Stimulated activated CD4-positive, alpha-beta T cell treated with anti-CD3 and anti-CD28 coated beads, Interleukin-1b, Interleukin-23, amount 100 ng/mL, for 48 hours (primary cell): ENCODE measurements at places on chromosomes 11 and 22.
A peak's percentile ranks its signal among the peaks of the same experiment; 100 is the strongest.

DNA sequence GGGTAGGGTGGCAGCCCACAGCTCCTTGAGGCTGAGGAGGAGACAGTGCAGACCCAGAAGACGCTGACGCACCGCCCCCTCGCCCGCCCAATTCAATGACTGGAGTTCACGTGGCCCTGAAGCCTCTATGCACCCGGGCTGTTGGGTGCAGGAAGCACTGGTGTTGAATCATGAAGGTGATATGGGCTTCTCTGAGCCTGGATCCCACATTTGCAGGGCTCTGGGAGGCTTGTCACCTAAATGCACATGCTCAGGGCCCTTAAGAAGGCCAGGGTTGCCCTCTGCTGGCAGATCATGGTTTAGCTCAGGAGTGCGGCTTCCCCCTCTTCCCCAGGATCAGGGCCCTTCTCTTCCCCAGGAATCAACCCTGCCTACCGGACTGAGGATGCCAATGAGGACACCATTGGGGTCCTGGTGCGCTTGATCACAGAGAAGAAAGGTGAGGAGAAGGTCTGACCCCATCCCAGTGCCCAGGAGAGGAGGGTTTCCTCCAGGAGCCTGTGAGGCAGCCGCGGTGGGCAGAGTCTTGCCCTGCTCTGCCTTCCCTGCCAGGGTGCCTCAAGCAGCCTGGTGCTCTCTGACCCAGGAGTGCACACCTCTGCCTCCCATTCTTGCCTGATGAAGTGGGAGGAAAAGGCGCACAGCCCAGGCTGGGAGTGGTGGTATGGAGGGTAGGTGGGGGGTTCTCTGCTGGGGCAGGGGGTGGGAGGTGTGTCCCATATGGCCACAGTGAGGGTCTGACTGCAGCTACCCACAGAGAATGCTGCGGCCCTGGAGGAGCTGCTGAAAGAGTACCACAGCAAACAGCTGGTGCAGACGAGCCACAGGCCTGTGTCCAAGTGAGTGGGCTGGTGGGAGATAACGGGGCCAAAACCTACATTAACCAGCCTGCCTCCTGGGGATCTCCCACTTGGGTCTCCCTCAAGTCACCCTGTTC is 17.5 kb downstream of the RELT start:
- DNase-seq, result peak; percentile 59

- DNase-seq, result no peak
These were observed 1.4 kb downstream of the TMX2 start for GRCh38 chr11:57713835-57714234.

DNA sequence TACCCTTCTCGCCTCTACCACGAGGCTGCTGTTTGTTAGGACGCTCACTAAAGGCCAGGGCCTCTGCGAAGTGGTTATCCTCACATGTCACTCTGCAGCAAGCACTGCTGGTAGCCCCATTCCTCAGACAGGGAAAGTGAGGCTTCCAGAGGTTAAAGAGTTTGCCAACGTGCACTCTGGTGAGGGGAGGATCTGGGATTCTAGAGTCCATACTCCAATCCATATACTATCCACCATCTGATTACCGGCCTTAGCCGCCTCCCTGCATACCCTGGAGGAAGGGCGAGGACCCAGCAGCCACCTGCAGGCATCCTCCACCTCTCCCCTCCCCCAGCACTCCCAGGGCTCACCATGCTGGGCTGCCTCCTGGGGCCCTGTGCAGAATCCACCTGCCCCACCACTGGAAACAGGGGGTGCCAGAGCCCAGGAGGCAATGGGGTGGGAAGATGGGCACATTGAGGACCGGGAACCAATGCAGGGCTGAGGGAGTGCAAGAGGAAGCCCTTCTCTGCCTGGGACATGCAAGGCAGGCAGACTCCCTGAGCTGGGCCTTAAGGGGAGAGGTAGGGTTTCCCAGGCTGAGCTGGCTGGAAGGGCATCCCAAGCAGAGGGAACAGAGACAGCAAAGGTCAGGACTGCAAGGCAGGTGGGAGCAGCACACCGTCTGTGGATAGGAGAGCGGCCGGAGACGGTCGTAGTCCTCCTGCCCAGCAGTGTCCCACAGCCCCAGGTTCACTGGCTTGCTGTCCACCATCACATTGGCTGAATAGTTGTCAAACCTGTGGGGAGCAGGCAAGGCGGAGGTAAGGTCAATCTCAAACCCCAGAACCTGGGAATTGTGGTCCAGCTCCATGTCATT is 11.7 kb downstream of the RAC2 start:
- no peak for DNase-seq

GRCh38 chr11:33045551-33046255 is 6.3 kb downstream of the TCP11L1 start:
- DNase-seq, result no peak

GRCh38 chr11:18704698-18705097 is 6.1 kb downstream of the TMEM86A start:
- no peak for DNase-seq

DNA sequence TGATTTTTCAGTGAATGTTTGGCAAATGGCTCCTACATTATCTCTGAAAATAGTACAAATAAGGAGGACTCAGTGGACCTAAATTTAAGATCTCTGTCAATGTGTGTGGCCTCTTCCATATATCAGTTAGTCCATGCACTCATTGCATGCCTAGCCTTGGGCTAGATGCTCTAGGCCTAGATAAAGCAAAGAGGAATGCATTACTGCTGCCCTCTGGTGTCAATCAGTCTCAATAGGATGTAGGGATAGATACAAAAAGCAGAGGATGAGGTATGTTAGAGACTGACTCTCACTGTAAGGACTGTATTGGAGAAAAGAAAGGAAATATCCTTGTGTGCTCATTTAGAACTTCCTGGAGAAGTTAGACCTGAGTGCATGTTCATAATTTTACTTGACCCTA is 42.0 kb downstream of the MS4A2 start:
- no peak for DNase-seq

DNA sequence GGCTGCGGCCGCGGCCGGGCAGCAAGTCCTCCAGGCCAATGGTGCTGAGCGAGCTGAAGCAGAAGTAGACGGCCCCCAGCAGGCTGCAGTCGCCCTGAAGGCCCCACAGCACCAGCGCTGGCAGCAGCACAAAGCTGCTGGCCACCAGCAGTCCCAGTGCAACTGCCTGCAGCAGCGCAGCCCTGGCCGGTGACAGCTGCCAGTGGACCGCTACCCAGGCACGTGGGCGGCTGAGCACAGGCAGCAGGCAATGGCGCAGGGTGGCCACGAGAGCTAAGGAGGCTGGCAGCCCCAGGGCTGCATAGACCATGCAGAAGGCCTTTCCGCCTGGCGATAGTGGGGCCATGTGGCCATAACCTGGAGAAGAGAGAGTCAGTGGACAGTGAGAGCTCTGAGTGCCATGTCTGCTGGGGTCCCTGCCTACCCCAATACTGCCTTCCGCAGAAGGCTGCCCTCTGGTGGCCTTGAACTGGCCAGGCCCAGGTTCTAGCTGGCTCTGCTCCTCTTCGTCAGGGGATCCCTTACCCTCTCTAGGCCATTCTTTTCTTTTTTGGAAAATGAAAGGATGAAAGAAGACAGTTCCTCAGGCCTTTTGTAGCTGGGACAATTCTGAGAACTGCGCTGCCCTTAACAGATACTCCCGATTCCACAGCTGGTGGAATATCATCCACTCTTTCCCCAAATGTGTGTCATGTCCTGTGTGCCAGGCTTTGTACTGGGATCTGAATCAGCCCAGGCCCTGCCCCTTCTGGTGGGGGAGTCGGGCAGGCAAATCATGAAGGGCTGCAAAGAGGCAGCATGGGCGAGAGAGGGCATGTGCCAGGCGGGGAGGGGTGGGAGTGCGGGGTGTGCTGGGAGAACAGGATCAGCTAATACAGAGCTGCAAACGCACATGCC is 1.8 kb downstream of the KCNK7 start:
- no peak for DNase-seq

GRCh38 chr11:48043111-48043990 is 63.0 kb downstream of the PTPRJ start:
- no peak for DNase-seq

DNA sequence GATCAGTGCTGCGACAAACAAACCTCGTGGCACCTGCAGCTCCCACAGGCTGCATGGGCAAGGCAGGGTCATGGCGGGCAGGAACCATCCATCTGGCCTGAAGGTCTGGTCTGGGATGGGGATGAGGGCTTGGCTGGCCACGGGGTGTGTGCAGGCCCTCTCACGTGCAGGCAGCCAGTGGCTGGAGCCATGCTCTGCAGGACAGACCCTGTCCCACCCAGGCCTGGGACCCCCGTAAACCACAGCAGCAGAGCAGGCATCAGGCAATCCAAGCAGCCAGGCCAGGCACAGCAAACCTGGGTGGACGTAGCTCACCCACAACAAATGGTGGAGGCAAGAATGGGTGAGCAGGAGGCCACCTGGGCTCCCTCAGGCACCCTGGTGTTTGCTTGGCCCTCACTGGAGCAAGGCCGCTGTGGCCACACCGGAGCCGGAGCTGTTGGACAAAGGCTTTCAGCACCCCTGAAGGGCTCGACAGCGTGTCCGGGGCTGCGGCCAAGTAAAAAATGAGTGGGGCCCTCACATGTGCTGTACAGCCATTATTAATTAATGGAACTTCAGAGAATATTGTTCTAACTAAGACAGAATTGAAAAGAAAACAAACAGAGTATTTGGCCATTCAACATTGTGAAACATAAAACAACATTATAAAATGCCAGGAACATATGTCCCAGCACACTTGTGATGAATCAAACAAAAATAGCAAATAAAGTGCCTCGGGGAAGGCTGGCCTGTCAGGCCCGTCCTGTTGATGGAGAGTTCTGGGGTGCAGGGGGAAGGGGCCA is 24.0 kb upstream of the GNB1L start:
- no peak for DNase-seq

- DNase-seq, result no peak
These were observed 317.4 kb downstream of the C11orf87 start for GRCh38 chr11:109739379-109739778.

DNA sequence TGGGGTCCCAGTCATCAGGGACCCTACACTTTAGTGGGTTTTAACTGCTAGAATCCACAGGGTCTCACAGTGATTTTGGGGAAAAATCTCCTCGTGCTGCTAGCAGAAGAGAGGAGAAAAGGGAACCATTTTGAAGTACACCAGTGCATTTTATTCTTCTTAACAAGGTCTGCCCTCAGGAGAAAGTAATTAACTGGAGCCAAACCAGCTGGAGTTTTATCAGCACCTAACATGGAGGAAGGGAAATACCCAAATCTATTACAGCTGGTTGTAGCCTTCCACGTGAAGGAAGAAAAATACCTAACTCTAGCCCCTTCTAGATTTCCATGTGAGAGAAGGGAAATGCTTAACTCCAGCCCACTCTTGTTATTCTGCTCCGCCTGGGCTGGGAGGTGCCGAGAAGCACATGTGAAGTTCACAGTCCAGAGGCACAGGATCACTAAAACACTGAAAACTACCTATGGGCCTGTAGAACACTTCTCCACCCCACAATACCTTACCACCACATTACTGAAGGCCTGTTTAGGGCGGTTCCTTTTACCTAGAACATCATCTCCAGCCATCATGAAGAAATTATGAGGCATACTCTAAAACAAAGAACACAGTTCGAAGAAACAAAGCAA is 31.3 kb upstream of the TEAD1 start:
- DNase-seq, result no peak

DNA sequence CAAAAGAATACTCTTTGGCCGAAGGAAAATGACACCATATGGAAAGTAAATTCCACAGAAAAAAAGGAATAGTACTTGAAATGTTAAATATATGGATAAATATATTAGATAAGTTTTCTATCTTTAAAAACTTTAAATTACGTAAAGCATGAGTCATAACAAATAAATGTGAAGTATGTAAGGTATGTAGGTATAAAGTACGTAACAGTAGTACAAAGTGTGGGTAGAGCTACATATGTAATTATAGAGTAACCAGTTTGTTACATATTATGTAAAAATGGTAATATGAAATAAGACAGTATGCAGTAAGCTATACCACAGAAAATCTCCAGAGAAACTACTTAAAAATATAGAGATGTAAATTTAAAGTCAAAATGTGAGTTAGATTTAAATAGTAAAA is 582.3 kb upstream of the CHORDC1 start:
- DNase-seq, result no peak

- DNase-seq, result no peak
These were observed 83.7 kb downstream of the PHF21B start for GRCh38 chr22:44926124-44926475.

DNA sequence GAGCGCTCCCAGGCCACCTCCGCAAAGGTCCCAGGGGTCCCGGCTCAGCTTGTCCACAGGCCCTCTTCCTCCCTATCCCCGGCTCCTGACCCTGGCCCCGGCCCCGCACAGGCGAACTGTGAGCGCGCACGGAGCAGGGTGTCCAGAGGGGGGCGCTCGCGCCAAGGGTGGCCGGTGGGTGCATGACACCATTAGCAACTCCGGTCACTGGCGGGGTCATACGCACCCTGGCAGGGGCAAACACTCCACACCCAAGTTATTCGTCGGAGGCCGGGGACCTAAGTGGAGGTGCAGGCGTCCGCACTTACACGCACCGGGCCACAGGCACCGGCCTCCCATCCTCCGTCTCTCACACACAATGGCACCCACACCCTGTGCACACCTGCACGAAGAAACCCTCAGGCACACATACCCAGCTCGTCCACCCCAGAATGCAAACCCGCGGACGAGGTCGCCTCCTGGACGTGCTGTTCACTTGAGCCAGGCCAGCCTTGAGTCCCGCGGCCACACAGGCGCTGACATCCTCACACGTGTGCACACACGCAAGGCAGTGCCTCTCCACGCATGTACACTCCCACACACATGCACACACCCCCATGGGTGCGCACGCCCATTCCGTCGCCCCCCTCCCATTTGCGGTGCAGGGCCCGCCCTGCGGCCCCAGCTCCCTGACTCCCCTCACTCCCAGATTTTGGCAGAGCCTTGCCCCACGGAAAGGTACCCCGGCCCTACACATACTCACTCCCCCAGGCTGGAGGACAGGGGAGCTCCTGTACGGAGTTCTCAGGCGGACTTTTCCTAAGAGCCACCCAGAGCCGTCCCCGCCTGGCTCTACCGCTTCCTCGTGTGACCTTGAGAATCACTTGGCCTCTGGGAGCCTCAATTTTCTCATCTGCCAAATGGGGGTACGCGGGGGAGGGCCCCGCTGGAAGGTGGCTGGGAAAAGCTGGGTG is at the start of gene RASGRP2:
Gene RASGRP2 (minus strand): TSS at position 552 of the 953 bp plus-strand sequence. CDS start 1,276 bp downstream, outside the sequence.
- DNase-seq, result peak; percentile 73

- no peak for DNase-seq
These were observed 993 bp upstream of the SFI1 start for GRCh38 chr22:31495343-31495742.

DNA sequence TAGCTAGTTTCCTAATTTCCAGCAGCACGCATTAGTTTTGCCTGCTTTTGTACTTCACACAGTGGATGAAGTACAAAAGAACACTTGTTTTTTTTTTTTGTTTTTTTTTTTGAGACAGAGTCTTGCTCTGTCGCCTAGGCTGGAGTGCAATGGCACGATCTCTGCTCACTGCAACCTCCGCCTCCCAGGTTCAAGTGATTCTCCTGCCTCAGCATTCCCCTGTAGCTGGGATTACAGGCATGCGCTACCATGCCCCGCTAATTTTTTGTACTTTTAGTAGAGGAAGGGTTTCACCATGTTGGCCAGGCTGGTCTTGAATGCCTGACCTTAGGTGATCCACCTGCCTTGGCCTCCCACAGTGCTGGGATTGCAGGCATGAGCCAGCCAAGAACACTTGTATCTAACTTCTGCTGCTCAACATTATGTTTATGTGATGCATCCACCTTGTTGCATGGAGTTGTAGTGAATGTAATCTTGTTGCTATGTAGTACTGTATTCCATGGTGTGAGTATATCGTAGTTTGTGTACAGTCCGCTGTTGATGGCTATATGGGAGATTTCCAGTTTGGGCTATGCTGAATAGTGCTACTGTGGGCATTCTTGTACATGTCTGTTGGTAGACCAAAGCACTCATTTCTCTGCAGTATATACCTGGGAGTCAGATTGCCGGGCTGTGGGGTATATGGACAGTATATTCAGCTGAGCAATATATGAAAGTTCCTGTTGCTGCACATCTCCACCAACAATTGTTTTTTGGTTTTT is 17.3 kb downstream of the PACS1 start:
- no peak for DNase-seq

- no peak for DNase-seq
These were observed 12.6 kb downstream of the INSC start for GRCh38 chr11:15127341-15127740.
